ENCODE measurements at places on chromosomes 3 and 15.

DNA sequence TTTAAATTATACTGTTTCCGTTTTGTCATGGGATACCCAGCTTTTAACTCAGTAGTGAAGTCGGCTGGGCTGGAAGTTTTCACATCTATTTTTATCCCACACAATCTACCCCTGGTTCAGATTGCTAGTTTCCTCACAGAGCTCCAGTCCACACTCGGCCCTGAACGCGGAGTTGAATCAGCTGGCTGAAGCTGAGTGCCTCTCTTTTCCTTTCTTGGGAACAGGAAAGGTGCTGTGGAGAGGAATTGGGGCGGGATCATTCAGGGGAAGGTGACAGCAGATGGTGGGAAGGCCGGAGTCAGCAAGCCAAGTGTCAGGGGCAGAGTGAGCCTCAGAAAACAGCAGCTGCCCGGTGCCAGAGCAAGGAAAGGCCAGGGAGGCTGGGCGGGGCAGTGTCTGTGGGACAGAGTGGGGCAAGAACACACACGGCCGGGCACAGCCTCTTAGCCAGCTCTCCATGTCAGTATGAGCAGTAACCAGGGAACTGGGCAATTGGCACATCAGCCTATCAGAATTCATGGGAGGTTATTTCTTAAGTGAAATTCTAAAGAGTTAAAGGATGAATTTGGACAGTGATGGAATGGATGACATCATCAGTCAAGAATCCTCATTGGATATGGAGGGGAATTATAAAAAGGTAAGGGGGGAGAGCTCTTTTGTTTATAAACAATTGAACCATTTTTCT, 135.7 kb upstream of the IL12A start:
- H3K36me3 ChIP-seq: no peaks in the 10 kb centered on the region
- no peak overlapping the region for H3K27ac ChIP-seq
- peaks cover 8% of the 10 kb centered on the region for H3K4me1 ChIP-seq
- H3K27me3 ChIP-seq: peaks cover 14% of the 10 kb centered on the region
- no peak overlapping the region for H3K4me3 ChIP-seq
- no peak for DNase-seq

DNA sequence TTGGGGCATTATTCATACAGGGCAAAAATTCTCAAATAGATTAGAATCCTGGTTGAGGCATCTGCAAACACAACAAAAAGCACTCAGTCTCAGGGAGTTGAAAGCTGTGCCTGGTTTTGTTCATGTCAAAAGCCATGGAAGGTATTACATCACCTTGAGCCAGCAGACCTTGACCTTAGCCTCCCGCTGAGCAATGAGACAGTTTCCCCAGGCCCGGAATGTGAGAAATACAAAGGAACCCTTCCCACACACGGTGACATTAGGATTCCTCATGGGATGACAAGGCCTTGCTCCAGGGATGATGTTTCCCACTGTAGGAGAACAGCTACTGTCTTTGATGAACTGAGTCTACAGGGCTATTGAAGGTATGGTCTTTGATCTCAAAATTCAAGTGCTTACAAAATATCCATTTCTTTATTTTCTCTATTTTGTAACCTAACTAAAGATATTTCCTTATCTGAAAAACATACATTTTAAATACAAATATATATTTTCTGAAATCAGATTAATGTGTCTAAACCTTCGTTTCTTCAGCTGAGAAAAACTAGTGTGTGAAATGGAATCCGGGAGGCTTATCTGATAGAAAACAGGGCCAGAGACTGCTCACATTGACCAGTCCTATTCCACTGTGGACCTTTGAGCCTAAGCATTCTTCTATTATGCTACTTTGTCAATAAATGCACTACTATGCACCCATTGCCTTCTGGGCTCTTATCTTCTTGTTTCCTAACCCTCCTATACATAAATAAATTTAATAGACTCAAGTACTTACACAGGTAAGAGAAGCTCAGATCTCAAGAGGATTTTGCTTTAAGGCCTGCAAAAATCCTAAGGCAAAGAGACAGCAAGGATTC, 298.2 kb downstream of the KBTBD8 start:
- peaks cover 23% of the 10 kb centered on the region for H3K4me1 ChIP-seq
- no peak overlapping the region for H3K4me3 ChIP-seq
- no peak overlapping the region for H3K27ac ChIP-seq
- H3K27me3 ChIP-seq: no peaks in the 10 kb centered on the region
- no peak for DNase-seq

- H3K4me1 ChIP-seq: peaks cover 34% of the 10 kb centered on the region
- H3K27ac ChIP-seq: no peak overlapping the region
- peaks cover 14% of the 10 kb centered on the region for H3K36me3 ChIP-seq
- no peaks in the 10 kb centered on the region for H3K27me3 ChIP-seq
- DNase-seq: no peak
- H3K4me3 ChIP-seq: no peak overlapping the region
Observed at GRCh38 chr3:49351521-49352011, 6.6 kb downstream of the GPX1 start.

GRCh38 chr15:70761931-70762468, 1.4 kb downstream of the UACA start:
- peaks cover 67% of the 10 kb centered on the region for H3K27me3 ChIP-seq
- H3K36me3 ChIP-seq: no peaks in the 10 kb centered on the region
- H3K4me3 ChIP-seq: peak overlapping the region; percentile 78
- no peak overlapping the region for H3K27ac ChIP-seq
- H3K4me1 ChIP-seq: peaks cover 19% of the 10 kb centered on the region

DNA sequence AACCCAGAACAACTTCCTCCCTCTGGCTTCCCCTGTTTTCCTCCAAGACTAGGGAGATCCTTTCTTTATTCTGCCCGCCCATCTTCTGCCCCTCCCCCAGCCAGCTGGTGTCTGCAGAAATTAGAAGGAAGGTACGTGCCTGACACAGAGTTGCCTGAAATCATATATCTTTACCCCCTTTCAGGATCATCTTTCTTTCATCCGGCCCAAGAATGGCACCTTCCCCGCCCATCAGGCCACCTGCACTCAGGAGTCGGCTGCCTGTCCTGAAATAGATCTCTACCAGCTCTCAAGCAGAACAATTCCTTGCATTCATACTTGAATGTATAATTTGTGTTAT, 133.7 kb downstream of the VGLL4 start:
- peaks cover 3% of the 10 kb centered on the region for H3K4me1 ChIP-seq
- H3K36me3 ChIP-seq: peaks cover 10% of the 10 kb centered on the region
- no peak overlapping the region for H3K4me3 ChIP-seq

DNA sequence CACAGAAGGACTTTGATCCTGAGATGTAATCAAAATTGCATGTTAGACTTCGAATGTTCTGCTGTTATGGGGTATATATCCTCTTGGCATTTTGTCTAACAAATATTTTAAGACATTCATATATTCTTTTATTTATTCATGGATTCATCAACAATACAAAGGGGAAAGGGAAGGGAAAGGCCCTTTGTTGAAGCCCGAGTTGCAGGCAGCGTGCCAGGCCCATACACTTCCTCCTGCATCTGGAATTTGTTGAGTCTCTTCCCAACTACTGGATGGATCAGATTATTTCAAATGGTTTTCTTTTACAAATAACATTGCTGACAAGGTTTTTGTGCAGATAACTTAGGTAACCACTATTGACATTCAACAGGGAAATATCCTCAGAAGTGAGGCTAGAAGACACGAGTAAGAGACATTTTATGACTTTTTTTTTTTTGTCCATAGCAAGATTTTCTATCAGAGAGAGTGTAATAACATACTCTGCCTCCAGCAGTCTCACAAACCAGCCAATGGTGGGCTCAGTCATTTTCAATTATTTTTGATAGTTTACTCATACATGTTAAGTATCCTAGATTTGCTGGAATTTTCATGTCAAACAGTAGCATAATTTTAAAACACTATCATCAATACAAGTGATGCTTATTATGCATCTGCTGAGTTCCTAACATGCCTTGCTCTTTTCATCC, 94.3 kb downstream of the RPL39L start:
- H3K27me3 ChIP-seq: no peaks in the 10 kb centered on the region
- peak overlapping the region; percentile 27 for H3K4me3 ChIP-seq
- peaks cover 90% of the 10 kb centered on the region for H3K4me1 ChIP-seq

DNA sequence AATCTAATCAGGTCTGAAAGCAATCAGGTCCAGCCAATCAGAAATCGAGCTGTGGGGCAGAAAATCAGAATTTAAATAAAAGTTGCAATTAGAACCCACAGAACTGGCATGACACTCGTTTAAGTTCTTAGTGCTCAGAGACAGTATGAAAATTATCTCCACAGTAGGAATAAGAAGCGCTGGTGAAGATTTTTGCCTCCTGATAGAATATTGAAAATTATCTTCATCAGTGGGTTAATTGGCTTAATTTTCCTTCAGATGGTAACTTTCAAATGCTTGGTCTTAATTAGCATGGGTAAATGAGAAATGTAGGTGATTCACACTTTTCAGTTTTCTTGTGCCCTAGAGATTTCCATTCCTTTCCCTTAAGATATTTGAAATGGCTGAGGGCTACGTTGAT, 109.1 kb upstream of the MDFIC2 start:
- H3K36me3 ChIP-seq: no peaks in the 10 kb centered on the region
- no peak overlapping the region for H3K27ac ChIP-seq
- no peaks in the 10 kb centered on the region for H3K4me1 ChIP-seq
- no peak overlapping the region for H3K4me3 ChIP-seq
- peaks cover 18% of the 10 kb centered on the region for H3K27me3 ChIP-seq
- no peak for DNase-seq

DNA sequence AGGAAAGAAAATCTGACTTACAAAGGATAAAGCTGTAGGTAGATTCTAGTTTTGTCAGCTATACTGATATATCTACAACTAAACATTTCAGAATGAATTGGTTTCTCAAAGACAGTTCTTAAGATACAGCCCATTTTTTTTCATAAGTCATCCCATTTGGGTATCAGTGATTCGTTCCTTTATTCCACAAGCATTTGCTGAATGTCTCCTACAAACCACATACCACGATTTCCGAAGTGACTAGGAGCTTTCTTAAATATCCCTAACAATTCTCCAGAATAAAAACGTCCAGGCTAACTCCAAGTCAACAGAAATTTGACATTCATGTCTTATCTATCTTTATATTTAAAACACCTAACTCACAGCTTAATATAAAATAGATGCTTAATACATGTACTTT, 59.8 kb downstream of the TP53BP1 start:
- no peak overlapping the region for H3K4me3 ChIP-seq
- H3K36me3 ChIP-seq: peaks cover 16% of the 10 kb centered on the region
- no peaks in the 10 kb centered on the region for H3K27me3 ChIP-seq
- H3K4me1 ChIP-seq: no peaks in the 10 kb centered on the region

DNA sequence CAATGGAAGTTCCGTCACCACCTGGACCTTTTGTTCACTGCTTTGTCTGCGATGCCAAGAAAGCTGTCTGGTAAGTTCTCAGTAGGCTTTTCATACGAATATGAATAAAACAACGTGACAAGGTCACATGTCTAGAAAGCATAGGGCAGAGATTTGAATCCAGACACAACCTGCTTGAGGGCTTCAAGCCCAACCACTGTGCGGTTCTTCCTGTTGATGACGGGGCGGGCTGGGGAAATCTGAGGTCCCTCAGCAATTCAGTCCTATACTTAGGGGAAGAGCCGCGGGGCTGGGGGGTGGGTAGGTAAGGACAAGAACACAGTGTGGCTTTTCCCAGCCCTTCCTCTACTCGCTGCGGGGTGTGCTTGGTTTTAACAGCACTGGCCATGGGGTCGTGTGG, 32.4 kb upstream of the SMAD3 start:
- H3K27ac ChIP-seq: no peak overlapping the region
- H3K36me3 ChIP-seq: no peaks in the 10 kb centered on the region
- peaks cover 12% of the 10 kb centered on the region for H3K27me3 ChIP-seq
- no peak overlapping the region for H3K4me3 ChIP-seq
- peak; percentile 44 for DNase-seq

- no peaks in the 10 kb centered on the region for H3K27me3 ChIP-seq
- no peak for DNase-seq
- H3K36me3 ChIP-seq: no peaks in the 10 kb centered on the region
- H3K4me1 ChIP-seq: peaks cover 22% of the 10 kb centered on the region
- no peak overlapping the region for H3K4me3 ChIP-seq
Observed at GRCh38 chr3:32310918-32311839, 72.7 kb downstream of the CMTM8 start.

DNA sequence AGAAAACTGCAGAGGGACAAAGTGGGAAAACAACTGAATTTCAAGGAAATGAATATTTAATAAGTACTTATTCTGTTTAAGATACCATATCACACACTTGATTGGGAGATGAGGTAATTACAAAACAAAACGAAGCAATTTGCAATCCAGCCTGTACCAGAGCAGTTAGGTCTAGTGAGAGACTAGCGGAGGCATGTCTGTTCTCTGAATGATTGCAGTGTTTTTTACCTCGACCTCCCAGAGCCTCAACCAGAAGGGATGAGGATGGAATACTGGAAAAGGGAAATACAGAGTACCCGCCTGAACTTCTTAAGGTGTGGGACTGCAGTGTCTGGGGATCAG, 59.5 kb downstream of the PIK3CB start:
- no peak overlapping the region for H3K27ac ChIP-seq
- DNase-seq: no peak
- no peaks in the 10 kb centered on the region for H3K27me3 ChIP-seq
- peaks cover 21% of the 10 kb centered on the region for H3K4me1 ChIP-seq
- peaks cover 10% of the 10 kb centered on the region for H3K36me3 ChIP-seq

GRCh38 chr3:140898340-140899180, 43.1 kb upstream of the SLC25A36 start:
- H3K4me1 ChIP-seq: no peaks in the 10 kb centered on the region
- DNase-seq: peak; percentile 3
- no peak overlapping the region for H3K4me3 ChIP-seq
- H3K27me3 ChIP-seq: peaks cover 16% of the 10 kb centered on the region
- H3K27ac ChIP-seq: no peak overlapping the region
- no peaks in the 10 kb centered on the region for H3K36me3 ChIP-seq

GRCh38 chr3:57758686-57759085, 2.6 kb downstream of the SLMAP start:
- peak overlapping the region; percentile 94 for H3K4me3 ChIP-seq
- no peak overlapping the region for H3K27ac ChIP-seq
- no peak for DNase-seq
- peaks cover 61% of the 10 kb centered on the region for H3K4me1 ChIP-seq

- no peak for DNase-seq
- no peaks in the 10 kb centered on the region for H3K4me1 ChIP-seq
- H3K27ac ChIP-seq: no peak overlapping the region
- H3K27me3 ChIP-seq: peaks cover 6% of the 10 kb centered on the region
- H3K36me3 ChIP-seq: no peaks in the 10 kb centered on the region
Observed at GRCh38 chr3:159806412-159806811, 182.2 kb upstream of the IL12A start.

- H3K36me3 ChIP-seq: peaks cover 2% of the 10 kb centered on the region
- H3K27ac ChIP-seq: no peak overlapping the region
Observed at GRCh38 chr15:28961391-28961790, 75.6 kb downstream of the APBA2 start.

DNA sequence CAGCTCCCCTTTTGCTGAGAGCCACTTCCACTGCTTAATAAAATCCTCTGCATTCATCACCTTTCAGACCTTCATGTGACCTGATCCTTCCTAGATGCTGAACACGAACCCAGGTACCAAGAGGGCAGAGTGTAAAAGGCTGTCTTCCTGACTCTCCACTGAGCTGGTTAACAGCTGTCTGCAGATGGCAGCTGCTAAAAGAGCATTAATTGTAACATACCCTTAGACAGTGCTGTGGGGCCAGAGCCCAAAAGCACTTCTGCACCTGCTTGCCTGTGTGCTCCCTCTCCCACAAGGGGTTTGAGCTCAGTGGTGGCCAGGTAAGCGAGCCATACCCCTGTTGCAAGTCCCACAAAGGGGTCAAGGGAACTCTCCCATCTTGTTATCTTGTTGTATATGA, 187.3 kb downstream of the UBE2E2 start:
- no peaks in the 10 kb centered on the region for H3K27me3 ChIP-seq
- H3K36me3 ChIP-seq: no peaks in the 10 kb centered on the region

- H3K4me1 ChIP-seq: no peaks in the 10 kb centered on the region
- H3K36me3 ChIP-seq: no peaks in the 10 kb centered on the region
- no peak overlapping the region for H3K27ac ChIP-seq
- peaks cover 4% of the 10 kb centered on the region for H3K27me3 ChIP-seq
Observed at GRCh38 chr15:51135276-51135675, 40.6 kb upstream of the TNFAIP8L3 start.

Data from activated naive CD8-positive, alpha-beta T cell treated with anti-CD3 and anti-CD28 coated beads, Interleukin-2, amount 50 U/mL, for 24 hours (primary cell).